ENCODE measurements at places on chromosomes 1 and 21. TPM values are rescaled to one million over a fixed set of nuclear protein-coding genes. Genes with fewer than 3 reads are reported as not detected.

KCNE2 gene
- total RNA-seq = not detected

KCNH1 gene
- 0.11 TPM for total RNA-seq

LMO4 gene
- total RNA-seq = 54.4 TPM

STYXL2 gene
- not detected for total RNA-seq

ZMYM4 gene
- 27.2 TPM for total RNA-seq

PADI2 gene
- 2.0 TPM for total RNA-seq

BARHL2 gene
- not detected for total RNA-seq

RPTN gene
- total RNA-seq = not detected

CDC20 gene
- total RNA-seq = 0.42 TPM

DCDC2B gene
- total RNA-seq = not detected

ACBD3 gene
- total RNA-seq = 28.1 TPM

- DNase-seq = no peak
- H3K4me1 ChIP-seq = no peaks in the 10 kb centered on the region
- H3K27ac ChIP-seq = no peak overlapping the region
- no peaks in the 10 kb centered on the region for H3K27me3 ChIP-seq
- H3K36me3 ChIP-seq = no peaks in the 10 kb centered on the region
- no peak overlapping the region for H3K4me3 ChIP-seq
Measured at GRCh38 chr1:82401116-82401515, 600.4 kb downstream of the ADGRL2 start.

DNA sequence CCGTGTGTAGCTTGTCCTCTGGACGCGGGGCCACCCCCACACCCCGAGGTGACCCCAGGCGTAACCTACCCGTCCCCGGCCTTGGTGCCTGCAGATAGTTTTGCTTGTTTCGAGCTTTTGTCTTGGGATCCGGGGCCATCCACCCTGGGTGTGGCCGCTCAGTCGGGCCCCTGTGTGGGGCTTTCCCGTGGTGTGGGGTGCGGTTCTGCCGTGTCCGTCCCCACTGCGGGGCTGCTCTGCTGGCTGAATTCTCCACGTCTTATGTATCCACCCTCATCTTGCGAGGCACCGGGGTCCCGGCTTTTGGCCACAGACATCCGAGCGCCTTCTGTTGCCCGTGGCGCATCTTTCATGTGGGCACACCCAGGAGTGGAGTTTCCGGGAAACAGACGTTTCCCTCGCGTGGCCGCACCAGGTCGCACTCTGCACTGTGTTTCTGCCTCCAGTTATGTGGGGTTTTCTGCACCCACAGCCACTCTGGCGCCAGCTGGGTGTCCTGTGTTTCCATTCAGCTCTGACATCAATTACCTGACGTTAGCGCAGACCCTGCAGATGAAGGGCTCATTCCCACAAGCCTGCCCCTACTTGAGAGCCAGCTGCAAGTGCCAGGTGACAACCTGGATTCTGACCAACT, 64.9 kb downstream of the PRKCZ start:
- no peak overlapping the region for H3K27ac ChIP-seq
- H3K4me1 ChIP-seq = no peaks in the 10 kb centered on the region
- no peak overlapping the region for H3K4me3 ChIP-seq
- no peak for DNase-seq
- H3K36me3 ChIP-seq = no peaks in the 10 kb centered on the region
- peaks cover 55% of the 10 kb centered on the region for H3K27me3 ChIP-seq

- no peak for DNase-seq
- peak overlapping the region; percentile 33 for H3K4me3 ChIP-seq
- no peaks in the 10 kb centered on the region for H3K27me3 ChIP-seq
Measured at GRCh38 chr1:39609618-39610331, 29.7 kb downstream of the HEYL start.

- DNase-seq = peak; percentile 47
- H3K27me3 ChIP-seq = no peaks in the 10 kb centered on the region
- H3K36me3 ChIP-seq = no peaks in the 10 kb centered on the region
- H3K4me1 ChIP-seq = no peaks in the 10 kb centered on the region
Measured at GRCh38 chr1:227335242-227336020, 17.1 kb upstream of the CDC42BPA start.

DNA sequence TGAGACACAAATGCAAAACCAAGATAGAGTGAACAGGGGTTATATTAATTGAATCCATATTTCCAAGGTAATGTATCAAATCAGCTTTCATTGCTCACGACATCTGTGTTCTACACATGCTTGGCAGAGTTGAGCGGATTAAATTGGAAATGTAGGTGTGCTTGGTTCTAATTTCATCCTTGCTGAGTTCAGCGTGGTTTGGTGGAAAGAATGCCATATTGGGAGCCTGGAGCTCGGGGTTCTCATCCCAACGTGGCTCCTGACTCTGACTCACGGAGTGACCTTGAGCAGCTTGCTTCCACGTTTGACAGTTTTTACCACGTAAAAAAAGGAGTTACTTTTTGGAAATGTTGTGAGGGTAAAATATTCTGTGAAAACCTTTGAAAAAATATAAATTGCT, 92.0 kb downstream of the MTR start:
- H3K27ac ChIP-seq = no peak overlapping the region
- peaks cover 27% of the 10 kb centered on the region for H3K4me1 ChIP-seq
- H3K36me3 ChIP-seq = peaks cover 17% of the 10 kb centered on the region
- H3K27me3 ChIP-seq = no peaks in the 10 kb centered on the region

DNA sequence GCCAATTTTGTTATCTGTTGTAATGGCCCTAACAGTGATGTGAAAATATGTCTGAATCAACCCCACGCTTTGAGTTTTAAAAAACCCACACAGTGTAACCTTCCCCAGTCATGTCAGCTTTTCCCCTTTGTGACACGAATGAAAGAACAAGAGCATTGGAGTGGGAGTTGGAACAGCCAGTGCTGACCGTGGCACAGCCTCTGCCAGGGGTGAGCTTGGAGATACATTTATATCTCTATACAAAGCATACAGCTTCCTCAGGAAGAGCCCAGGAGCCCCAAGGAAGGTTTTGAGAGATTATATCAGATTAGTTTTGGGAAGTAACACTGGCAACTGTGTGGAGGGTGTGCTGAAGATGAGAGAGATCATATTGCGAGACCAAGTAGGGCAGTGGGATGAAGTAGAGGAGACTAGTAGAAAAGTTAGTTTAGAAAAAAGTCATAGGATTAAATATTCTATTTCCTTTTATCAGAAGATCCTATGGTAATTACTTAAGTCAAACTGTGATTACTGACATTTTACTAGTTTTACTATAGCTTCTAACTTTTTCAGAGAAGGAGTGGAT, 15.9 kb downstream of the LRRC8B start:
- H3K27me3 ChIP-seq = no peaks in the 10 kb centered on the region
- DNase-seq = peak; percentile 34
- no peak overlapping the region for H3K4me3 ChIP-seq

DNA sequence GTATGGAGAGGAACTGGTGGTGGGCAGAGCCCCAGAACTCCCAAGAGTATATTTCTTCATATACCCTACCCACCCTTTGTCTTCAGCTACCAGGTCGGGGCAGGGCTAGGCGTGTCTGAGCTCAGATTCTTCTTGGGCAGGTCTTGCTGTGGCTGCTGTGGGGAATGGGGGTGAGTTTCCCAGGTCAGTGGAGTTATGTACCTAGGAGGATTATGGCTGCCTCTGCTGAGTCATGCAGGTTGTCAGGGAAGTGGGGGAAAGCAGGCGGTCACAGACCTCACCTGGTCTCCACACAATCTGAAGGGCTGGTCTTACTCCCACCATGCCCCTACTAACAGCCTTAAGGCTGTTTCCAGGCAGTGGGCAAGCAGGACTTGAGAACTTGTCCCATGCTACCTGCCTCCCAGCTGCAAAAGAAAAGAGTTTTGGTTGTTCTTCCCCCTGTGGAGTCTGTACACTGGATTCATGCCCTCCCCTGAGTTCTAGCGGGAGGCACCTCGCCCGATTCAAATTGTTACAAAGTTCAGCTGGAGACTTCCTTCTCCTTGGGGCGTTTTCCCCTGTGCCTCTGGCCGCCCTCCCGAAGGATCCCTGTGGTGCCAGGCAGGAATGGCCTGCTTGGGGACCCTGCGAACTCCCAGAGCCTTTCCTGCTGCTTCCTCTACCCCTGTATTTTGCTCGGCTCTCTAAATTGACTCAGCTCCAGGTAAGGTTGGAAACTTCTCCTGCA, 58.6 kb downstream of the NPHS2 start:
- DNase-seq = no peak
- H3K27me3 ChIP-seq = no peaks in the 10 kb centered on the region
- no peak overlapping the region for H3K4me3 ChIP-seq
- H3K36me3 ChIP-seq = no peaks in the 10 kb centered on the region

DNA sequence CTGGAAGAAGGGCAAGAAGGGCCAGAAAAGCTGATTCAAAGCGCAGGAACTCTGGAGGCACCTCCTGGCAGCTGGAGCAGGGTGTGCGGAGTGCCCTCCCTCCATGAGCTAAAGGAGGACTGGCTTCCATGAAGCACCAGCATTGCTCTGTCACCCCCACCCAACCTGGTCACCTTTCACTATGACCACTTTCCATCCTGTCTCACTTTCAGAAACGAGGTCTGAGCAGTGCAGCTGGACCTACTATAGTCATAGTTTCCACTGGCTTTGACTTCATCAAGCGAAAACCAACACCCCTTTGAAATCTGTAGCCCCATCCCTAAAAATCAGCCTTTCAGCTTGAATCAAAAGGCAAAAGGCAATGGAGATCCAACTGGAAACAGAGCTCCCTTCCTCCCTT, 84.8 kb upstream of the CACNA1E start:
- H3K4me1 ChIP-seq = no peaks in the 10 kb centered on the region
- no peaks in the 10 kb centered on the region for H3K36me3 ChIP-seq
- H3K27me3 ChIP-seq = no peaks in the 10 kb centered on the region
- DNase-seq = no peak

- H3K36me3 ChIP-seq = peaks cover 99% of the 10 kb centered on the region
- peaks cover 76% of the 10 kb centered on the region for H3K4me1 ChIP-seq
- DNase-seq = no peak
- H3K27ac ChIP-seq = peak overlapping the region; percentile 76
- no peaks in the 10 kb centered on the region for H3K27me3 ChIP-seq
Measured at GRCh38 chr1:36175137-36176095, 19.5 kb downstream of the MAP7D1 start.

All from esophagus muscularis mucosa (tissue), 4 donors.